ENCODE measurements at places on chromosomes 7 and 10. TPM values are rescaled to one million over a fixed set of nuclear protein-coding genes. Genes with fewer than 3 reads are reported as not detected.

The YAE1 gene
- 15.7 TPM for total RNA-seq

The CLCN1 gene
- 4.7 TPM for total RNA-seq

The ZNF503 gene
- 3.7 TPM for total RNA-seq

The TMEM229A gene
- total RNA-seq, result not detected

The PAPOLB gene
- under 0.01 TPM for total RNA-seq

The PIP4K2A gene
- total RNA-seq, result 24.0 TPM

The POU6F2 gene
- not detected for total RNA-seq

The CHAT gene
- total RNA-seq, result not detected

The ATP6V0A4 gene
- total RNA-seq, result not detected

The BEND7 gene
- total RNA-seq, result 6.8 TPM

The SFMBT2 gene
- 12.5 TPM for total RNA-seq

The SUGCT gene
- 12.0 TPM for total RNA-seq

The DPYSL4 gene
- total RNA-seq, result 1.0 TPM

The VAX1 gene
- not detected for total RNA-seq

The PLXDC2 gene
- total RNA-seq, result 23.0 TPM
